Tibial artery (tissue), 4 donors: ENCODE measurements at places on chromosomes 5 and 9.

GRCh38 chr9:127030814-127031740, 91.4 kb downstream of the ANGPTL2 start:
- peak; percentile 58 for DNase-seq

DNA sequence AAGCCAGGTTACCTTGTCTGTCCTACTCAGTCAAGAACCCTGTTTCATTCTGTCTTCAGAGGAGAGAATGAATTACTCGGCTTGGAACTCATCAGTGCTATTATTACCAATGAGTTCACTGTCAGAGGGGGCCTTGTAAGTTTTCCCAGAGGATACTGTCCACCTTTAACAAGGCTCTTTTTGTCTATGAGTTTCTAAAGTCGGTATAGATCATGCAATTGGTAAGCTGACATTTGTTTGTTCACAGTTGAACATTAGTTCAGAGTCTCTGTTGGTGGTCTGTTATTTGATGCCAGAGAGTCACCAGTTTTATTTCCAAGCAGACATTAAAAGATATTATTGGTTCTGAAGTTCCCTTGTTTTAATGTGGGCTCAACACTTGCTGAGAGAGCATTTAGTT, 58.1 kb upstream of the DHFR start:
- DNase-seq, result no peak

DNA sequence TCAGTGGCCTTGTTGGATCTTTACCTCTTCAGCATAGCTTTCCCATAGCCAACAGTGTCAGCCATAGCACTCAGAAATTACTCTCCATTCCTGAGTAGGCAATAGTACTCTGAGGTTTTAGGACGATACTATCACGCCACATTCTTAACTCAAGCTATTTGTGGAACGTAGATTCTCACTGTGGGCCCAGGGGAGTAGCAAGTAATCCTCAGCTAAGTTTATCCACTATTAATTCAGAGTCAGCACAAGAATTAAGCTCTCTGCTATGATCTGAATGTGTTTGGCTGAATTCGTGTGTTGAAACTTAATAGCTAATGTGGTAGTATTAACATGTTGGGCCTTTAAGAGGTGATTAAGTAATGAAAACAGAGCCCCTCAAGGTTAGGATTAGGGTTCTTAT, 858.8 kb upstream of the NUDT12 start:
- DNase-seq, result no peak

- no peak for DNase-seq
These were observed 14.4 kb downstream of the PTTG1 start for GRCh38 chr5:160436017-160436416.

- peak; percentile 52 for DNase-seq
These were observed 23.9 kb downstream of the RNF130 start for GRCh38 chr5:180047667-180048066.

- no peak for DNase-seq
These were observed 532.1 kb downstream of the PDE4D start for GRCh38 chr5:59361454-59361853.

- no peak for DNase-seq
These were observed 78.2 kb downstream of the RFK start for GRCh38 chr9:76316069-76316468.

GRCh38 chr9:115035841-115036612, 81.9 kb downstream of the TNC start:
- DNase-seq, result no peak

DNA sequence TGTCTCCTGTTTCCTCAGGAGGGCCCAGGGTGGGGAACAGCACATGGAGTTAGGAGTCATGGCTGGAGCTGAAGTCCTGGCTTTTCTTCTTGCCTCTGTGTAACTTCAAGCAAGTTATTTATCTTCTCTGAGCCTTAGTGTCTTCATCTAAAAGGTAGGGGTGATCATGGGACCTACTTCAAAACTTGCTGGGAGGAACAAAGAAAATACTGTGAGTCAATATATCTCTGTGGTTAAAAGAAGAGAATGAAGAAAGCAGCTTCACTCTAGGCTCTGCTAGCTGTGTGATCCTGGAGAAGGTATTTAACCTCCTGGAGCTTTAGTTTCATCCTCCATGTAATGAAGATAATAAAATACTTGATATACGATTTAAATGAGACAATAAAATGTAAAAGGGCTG, 26.5 kb downstream of the AFAP1L1 start:
- no peak for DNase-seq

DNA sequence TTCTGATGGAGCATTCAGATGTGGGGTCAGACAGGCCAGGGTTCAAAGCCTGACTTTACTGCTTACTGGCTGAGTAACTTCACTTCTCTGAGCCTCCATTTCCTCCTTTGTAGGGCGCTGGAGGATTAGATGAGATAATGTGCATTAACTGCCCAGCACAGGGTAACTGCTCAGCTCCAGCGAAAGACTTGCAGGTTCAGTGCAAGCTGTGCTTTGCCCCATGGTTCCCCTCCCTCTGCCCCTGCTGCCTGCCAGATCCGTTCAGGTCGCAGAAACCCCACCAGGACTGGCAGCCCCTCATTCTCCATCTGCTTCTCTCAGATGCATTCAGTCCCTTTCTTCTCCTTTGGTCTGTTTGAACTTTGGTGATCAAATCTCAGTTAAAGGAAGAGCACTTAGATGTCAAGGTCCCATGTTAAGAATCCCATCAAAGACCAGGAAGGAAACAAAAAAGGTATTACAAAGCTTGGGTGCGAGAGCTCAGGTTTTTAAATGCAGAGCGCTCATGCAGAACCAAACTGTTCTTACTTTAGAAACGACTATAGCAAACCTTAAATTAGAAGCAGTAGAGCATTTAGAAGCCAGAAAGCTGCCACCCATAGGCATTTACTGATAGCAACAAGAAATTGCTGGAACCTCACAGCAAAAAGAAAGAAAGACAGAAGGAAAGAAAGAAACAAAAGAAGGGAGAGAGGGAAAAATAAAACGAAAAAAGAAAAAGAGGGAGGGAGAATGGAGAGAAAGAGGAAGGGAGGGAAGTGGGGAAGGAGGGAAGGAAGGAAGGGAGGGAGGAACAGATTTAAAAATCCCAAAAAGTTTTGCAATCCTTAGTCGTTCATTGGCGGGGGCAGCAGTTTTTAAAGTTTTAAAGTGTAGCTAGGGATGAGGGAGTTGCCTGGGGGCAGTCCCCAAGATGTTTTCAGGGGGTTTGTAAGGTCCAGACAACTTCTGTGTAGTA, 23.5 kb downstream of the AFAP1L1 start:
- DNase-seq, result no peak

- DNase-seq, result no peak
These were observed 193.4 kb downstream of the EDIL3 start for GRCh38 chr5:84191281-84191680.

DNA sequence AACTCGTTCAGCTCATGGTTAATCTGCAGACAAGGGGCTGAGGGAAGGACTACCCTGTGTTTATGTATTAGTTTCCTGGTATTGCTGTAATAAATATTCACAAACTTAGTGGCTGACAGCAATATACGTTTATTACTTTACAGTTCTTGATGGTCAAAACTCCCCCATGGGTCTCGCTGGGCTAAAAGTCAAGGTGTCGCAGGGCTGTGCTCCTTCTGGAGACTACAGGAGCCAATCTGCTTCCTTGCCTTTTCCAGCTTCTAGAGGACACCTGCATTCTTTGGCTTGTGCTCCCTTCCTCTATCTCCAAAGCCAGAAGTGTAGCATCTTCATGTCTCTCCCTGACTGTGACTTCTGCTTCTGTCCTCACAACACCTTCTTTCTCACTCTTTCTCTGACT, 653.8 kb upstream of the RIOK2 start:
- no peak for DNase-seq

GRCh38 chr9:124964056-124964455, 23.2 kb upstream of the GOLGA1 start:
- no peak for DNase-seq

GRCh38 chr5:165497707-165498106, 1992.3 kb downstream of the MAT2B start:
- DNase-seq, result no peak

GRCh38 chr9:100379862-100380261, 27.1 kb upstream of the TEX10 start:
- no peak for DNase-seq

GRCh38 chr5:72020161-72020983, 86.9 kb upstream of the MAP1B start:
- DNase-seq, result no peak

GRCh38 chr5:133032852-133033742, 6.7 kb upstream of the ZCCHC10 start:
- no peak for DNase-seq

DNA sequence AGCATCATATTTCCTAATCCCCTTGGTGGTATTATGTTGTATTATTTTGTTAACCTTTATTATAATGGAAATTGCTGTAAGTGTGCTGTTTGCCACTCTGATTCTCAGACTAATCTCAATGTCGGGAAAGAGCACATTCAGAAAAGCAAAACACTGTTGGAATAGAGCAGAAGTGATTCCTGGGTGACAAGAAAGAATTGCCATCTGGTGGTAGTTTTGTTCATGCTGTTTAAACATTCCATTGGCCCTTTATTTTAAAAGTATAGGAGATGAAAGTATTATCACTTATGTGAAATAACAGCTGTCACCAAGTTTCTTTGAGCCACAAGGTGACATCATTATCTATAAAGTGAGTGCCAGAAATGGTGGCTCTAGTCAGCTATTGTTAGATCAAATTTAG, 301.3 kb upstream of the SGCD start:
- no peak for DNase-seq

DNA sequence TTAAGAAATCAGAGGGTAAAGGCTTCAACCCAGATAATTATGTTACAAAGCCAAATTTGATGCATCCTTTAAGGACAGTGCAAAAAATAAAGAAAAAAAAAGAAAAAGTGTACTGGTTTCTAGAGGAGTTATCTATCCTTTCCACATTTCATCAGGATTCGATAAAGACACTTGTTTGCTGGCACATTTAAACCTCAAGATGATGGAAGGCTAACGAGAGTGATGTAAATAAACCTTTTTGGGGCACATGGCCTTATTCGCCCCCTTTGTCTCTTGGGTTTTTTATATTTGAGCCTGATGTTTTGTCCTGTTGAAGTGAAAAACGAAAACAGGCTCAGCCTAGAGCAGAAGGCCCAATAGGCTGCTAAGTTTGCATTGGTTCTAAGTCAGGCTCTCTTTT, 416.5 kb downstream of the TAF11L14 start:
- no peak for DNase-seq
